ENCODE measurements at places on chromosomes 5 and 9.

GRCh38 chr9:101055516-101055915 is 27.0 kb downstream of the PLPPR1 start:
- DNase-seq = no peak

GRCh38 chr9:127187231-127187956 is 65.0 kb upstream of the ANGPTL2 start:
- no peak for DNase-seq

DNA sequence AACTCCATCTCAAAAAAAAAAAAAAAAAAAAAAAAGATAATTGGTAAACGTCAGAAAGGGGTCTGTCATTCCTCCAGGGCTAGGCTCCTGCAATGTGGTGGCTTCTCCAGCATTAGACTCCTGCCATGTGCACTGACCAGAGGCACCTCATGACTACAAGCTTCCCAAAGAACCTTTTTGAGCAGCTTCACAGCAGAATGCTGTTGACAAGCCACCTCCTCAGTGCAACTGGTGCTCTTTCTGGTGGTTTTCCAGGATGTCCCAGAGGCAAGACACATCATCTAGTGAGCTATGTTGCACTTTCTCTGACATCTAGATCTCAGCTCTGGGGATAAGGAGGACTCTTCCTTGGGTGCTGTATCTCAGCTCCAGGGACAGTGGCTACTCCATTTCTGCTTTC is 11.6 kb downstream of the RPL37 start:
- DNase-seq = no peak

DNA sequence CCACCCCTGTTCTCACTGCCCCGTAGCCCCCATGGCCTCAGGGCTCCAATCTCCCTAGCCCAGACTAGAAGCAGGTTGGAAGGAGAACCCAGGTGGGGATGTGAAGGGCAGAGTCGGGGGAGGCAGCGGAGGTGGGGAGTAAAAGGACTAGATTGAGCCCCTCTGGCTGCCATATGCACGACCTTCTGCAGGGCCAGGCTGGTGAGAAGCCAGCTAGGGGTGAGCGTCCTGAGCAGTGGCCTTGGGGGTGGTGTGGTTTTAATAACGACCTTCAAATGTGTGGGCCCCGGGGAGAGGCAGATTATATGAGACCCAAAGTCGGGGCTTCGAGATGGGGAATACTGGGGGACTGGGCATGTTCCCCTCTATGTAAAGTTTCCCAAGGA is 139.5 kb downstream of the C9orf50 start:
- no peak for DNase-seq

GRCh38 chr5:111748304-111748763 is 8.7 kb downstream of the NREP start:
- no peak for DNase-seq

DNA sequence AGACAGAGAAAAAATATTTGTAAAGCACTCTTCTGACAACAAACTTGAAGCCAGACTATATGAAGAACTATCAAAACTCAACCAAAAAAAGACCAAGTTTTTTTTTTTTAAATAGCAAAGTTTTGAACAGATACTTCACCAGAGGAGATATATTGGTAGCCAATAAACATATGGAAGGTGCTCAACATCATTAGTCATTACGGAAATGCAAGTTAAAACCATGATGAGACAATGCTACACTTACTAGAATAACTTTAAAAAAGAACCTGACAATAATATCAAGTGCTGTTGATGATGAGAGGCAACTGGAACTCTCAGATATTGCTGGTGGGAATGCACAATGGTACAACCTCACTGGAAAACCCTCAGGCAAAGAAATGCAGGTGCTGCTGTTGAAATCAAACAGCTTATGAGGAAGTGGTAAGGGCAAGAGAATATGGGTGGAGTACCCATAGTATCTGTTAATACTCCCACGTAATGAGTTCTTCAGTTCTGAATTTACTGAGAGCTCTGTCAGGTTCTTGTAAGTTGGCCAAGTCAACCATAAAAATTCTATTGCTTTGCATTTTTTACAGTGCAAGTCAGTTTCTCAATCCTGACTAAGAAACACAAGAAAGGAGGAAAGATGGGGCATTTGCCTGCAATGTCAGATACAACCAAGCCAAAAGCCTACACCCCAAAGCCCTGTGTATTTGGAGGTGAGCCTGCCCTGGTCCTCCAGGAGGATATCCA is 87.3 kb upstream of the GNAQ start:
- DNase-seq = no peak

GRCh38 chr5:33524476-33524875 is 83.7 kb downstream of the TARS1 start:
- no peak for DNase-seq

GRCh38 chr5:8550921-8551320 is 682.0 kb downstream of the MTRR start:
- no peak for DNase-seq

DNA sequence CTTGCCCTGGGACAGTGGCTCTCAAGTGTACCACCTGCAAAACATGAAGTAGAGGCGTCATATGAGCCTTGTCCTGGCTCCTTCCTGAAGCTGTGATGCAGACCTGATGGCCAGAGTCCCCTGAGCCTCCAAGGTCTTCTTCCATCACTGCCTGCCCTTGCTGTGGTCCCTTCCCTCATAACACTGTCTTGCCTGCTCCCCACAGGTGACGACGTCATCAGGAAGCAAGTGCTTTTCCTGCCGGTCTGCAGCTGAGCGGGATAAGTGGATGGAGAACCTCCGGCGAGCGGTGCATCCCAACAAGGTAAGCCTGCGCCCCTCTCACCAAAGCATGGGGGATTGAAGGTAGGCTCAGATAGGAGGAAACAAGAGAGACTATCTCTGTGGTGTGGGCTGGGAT is 107.3 kb downstream of the DAB2IP start:
- DNase-seq = no peak

DNA sequence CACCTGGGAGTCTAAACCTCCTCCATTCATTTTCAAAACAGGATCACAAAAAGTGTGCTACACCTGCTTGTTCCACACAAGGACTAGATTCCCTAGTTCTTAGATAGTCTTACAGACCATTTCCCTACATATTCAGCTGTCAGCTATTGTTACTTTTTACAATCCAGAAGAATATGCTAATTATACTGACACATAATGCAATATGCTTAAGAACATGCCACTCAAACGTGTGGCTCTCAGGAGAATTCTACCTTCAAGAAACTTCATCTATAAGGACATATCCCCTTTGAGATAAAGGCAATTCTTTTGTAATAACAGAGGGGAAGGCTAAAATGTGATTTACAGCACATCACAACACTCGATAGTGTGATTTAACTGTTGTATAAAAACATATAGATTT is 456.1 kb upstream of the ARRDC3 start:
- DNase-seq = no peak

DNA sequence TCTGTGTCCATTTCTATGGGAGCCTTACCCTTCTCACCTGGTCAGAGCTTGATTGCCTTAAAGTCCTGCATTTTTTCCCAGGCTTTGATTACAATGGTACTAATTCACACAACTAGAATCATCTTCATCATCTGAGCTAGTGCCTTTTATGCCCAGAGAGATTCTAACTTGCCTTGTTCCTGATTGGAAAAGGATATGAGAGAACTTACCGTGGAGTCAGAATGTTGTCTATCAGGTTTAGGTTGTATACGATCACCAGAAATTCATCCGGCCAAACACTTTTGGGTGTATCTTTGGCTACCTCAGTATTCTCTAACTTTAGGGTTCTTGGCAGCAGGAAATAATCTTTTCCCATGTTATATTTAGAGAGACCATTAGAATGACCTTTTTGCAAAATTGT is 71.7 kb downstream of the AOPEP start:
- DNase-seq = no peak

- DNase-seq = no peak
These were observed 420.8 kb upstream of the GRAMD2B start for GRCh38 chr5:126002222-126002897.

DNA sequence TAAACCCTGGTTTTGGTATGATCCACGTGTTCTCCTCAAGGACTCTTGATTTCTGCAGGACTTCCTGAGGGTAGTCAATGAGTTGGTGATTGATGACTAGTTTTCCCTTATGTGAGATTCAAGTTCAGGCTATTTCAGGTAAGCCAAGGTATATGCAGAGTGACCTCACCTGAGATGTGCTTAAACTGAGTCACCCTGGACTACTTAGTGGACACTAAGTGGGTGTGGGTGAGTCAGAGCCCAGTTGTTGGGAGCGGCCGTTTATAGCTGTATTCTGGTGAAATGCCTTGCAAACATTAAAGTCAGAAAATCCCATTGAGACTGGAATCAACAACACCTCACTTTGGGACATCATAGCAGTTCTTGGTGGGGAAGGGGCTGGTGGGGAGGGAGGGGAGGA is 62.9 kb downstream of the SLC28A3 start:
- no peak for DNase-seq

DNA sequence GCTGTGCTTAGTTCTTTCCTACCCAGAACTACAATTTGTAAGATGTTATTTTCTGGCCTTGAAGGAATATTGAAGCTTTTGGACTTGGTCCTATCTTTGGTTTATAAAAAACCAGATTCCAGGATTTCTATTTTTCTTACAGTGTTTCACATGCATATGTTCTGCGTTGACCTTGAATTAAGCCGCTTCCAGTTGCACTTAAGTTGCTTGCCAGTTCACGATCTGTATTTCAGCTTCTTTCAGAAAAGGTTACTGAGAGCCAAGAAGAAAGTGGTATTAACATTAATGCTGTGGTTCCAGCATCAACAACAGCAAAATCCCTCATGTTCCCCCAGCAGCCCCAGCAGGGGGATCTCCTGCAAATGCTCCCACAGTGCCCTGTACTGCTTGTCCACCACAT is 156.4 kb upstream of the ADAMTS16 start:
- no peak for DNase-seq

GRCh38 chr5:80686757-80687156 is 32.0 kb upstream of the DHFR start:
- no peak for DNase-seq

DNA sequence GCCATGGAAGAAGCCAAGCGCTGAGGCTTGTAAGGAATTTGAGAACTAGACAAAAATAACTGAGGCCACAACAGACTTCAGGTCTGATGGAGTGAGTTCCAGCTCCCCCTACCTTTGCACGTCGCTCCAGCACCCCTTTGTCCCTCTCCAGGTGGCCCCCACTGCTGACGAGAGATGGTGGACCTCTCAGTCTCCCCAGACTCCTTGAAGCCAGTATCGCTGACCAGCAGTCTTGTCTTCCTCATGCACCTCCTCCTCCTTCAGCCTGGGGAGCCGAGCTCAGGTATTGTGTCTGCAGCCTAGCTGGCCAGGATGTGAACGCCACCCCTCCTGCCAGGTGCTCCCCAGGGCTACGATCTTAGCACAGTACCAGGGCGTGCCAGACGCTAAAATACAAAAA is 5.2 kb downstream of the BTNL9 start:
- DNase-seq = no peak

DNA sequence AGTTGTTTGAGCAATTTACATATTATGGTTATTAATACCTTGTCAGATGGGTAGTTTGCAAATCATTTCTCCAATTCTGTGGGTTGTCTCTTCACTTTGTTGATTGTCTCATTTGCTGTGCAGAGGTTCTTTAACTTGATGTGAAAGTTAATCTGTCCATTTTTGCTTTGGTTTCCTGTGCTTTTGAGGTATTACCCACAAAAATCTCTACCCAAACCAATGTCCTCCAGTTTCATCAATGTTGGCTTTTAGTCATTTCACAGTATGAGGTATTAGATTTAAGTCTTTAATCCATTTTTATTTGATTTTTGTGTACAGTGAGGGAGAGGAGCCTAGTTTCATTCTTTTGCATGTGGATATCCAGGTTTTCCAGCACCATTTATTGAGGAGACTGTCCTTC is 82.4 kb downstream of the MRPS30 start:
- DNase-seq = no peak

DNA sequence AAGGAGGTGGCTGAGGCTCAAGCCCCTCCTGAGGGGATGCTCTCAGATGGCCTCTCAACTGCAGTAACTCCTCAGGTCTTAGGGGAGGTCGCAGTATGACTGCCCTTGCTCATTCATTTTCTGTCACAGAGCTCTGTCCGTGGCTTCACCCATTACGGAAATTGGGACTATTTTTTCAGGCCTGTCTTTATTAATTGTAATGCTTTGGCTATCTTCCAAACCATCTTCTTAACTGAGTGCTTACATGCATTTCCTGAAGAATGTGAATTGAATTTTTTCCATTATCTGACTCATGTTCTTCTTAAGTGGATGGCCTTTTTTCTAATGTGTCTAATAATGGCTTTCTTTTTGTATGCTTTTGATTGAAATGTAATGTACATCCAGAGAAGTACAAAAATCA is 36.4 kb upstream of the SV2C start:
- DNase-seq = no peak

GRCh38 chr5:19855031-19855430 is 133.0 kb downstream of the CDH18 start:
- no peak for DNase-seq

DNA sequence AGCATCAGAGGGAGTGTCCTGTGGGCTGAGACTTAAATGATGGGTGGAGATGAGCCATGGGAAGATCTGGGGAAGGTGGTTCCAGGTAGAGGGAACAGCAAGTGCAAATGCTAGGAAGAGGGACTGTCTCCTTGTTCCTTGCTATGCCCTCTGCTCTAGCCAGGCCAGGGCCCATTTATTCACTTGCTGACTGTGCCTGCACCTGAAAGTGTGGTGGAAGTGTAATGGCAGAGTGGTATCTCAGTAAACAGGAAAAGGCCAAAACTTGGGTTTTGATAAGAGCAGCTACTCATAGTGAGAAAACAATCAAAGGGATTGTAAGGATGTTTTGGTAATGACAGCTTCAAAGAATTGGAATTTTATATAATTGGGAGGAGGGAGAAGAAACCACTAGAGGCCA is 32.4 kb downstream of the TLE4 start:
- DNase-seq = no peak

- DNase-seq = no peak
These were observed 4.4 kb downstream of the MGAT1 start for GRCh38 chr5:180798193-180798592.

DNA sequence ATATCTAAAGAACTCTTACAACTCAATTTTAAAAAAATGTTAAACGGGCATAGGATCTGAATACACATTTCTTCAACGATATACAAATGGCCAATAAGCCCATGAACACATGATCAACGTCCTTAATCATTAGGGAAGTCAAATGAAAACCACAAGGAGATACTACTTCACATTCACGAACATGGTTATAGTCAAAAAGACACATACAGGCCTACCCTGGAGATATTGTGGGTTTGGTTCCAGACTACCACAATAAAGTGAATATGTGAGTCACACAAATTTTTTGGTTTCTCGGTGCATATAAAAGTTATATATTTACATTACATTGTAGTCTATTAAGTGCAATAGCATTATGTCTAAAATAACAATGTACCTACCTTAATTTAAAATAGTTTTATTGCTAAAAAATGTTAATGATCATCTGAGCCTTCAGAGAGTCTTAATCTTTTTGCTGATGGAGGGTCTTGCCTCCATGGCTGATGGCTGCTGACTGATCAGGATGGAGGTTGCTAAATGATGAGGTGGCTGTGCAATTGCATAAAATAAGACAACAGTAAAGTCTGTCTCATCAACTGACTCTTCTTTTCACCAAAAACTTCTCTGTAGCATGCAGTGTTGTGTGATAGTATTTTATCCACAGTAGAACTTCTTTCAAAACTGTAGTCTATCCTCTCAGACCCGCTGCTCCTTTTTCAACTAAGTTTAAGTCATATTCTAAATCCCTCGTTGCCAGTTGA is 15.1 kb downstream of the AK3 start:
- DNase-seq = no peak
